ENCODE measurements at places on chromosomes 6 and 20. TPM values are rescaled to one million over a fixed set of nuclear protein-coding genes. Genes with fewer than 3 reads are reported as not detected.

DNA sequence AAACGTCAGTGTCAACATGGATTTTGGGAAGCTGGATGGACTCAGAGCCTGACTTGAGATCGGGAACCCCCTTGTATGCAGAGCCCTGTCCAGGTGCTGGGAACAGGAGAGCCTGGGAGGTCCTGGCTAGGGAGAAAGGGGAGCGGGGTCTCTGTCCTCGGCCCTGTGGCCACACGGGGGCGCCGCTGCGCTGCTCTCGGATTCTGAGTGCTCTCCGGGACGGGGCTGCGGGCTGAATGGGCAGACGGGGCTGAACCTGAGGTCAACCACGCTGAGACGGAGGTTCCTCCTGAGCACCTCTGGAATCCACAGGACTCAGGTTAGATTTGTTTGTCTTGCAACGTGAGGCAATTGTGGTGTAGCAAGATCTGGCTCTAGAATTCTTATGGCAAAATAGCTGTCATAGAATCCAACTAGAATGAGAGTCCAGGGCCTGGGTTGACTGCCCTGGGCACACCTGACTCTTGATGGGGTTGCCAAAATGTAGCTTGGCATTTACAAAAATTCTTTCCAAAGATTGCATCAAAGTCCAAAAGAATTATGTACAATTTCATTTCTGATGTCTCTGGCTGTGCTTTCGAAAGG is 20.6 kb upstream of the HLA-F start:
- DNase-seq = peak; percentile 65

DNA sequence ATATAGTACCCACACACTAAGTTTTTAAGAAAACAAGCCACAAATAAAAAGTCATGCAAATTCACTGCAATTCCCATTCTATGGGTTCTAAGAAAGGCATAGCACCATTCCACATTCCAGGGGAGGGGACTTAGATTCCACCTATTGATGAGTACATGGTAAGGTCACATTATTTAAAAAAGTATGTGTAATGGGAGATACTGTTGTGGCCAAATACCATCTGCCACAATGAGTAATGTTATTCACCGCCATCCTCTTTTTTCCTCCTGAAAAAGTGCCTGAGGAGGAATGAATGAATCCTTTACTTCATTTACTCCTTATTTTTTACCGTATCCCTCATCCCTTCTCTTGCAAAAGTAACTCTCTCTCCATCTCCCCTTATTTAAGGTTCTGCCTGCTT is 27.0 kb upstream of the ADGRF1 start:
- DNase-seq = no peak

The SPDEF gene
- 0.65 TPM for total RNA-seq

The KCNQ5 gene
- total RNA-seq = 1.0 TPM

DNA sequence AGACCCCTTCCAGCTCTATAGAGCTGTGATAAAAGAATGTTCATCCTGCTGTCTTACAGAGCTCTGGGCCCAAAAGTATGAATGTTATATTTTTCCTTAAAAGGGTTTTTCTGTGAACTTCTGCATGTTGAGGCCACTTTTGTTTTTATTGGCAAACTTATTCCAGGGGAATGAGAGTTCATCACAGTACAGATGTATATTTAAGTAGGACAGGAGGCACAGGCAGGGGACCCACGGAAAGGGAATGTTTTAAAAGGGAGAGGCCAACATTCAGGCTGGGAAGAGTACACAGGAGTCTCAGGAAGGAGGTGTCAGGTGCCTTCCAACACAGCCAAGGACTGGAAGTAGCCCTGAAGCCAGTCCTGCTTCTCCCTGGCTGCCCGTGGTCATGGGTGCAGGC is 148.4 kb downstream of the EYA2 start:
- no peak for DNase-seq

DNA sequence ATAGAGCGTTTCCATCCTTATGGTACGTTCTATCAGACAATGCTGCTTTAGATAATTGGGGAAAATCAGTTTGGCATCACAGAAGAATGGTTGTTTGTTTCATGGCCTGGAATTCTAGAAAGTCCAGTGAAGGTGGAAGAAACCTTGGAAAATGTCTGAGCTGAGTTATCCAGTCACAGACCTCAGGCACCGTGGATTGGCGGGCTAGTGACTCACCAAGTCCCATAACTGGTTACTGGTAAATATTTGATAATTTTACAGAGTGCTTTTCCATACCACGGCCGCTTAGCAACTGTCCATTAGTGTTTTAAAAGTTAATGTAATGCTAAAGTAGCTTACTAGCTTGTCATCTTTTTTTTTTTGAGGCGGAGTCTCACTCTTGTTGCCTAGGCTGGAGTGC is 99.4 kb downstream of the SLC35B3 start:
- no peak for DNase-seq

- DNase-seq = no peak
Observed at GRCh38 chr6:165660857-165661663, 2.0 kb downstream of the PDE10A start.

The TBXT gene
- total RNA-seq = not detected

DNA sequence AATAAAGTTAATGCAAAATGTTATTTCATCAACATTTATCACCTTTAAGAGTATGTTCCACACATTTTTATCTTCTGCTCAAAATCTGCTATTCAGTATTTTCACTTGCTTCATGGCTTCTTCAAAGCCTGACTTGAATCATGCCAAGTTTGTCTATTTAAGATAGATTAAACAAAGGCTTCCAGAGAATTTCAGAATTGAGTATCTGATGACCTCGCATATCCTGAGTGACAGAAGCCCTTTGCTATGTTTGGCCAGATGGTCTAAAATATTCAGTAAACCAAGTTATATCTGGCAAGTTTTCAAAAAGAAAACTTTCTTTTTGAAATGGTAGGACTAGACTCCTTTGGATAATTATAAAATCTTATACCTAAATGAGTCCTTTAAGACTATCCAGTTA is 348.9 kb upstream of the KCNQ5 start:
- no peak for DNase-seq

- DNase-seq = no peak
Observed at GRCh38 chr6:106163966-106164877, 78.1 kb downstream of the PRDM1 start.

DNA sequence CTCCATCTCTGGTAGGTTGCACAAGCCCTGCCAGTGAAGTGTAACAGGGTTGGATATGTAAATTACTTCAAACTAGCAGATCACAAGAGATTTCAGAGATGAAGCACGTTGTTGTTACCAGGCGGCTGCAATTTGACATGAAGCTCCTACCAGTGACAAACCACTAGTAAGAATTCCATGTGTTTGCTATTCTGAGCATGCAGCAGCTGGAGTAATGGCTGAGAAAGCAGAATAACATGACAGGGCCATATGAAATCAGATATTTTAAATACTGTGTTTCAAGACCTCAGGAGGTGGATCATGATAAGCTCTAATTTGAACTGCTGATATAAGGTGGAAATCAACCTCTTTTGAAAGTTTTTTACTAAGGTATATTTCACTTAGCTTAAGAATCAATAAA is 11.4 kb downstream of the RIN2 start:
- no peak for DNase-seq

The EPHA7 gene
- total RNA-seq = 32.2 TPM

The KCNK17 gene
- total RNA-seq = 11.6 TPM

The CCN6 gene
- not detected for total RNA-seq

DNA sequence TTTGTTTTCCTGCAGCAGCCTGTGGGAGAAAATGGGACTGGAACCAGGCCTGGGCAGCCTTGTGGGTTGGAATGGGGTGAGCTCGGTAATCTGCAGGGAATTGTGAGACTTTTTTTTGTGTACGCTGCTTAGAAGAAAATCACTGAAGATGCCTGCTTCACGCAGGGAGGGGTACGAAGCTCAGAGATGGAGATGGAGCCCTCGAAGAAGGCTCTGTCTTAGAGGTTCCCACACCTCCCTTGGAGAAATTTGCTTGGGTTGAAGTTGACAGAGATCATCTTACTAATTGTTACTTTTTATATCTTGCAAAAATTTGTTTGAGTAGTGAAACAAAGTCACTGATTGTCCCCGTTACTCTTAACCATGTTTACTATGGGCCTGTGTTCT is 894 bp downstream of the PYGB start:
- DNase-seq = no peak

All from progenitor cell of endocrine pancreas (in vitro differentiated cells).